ENCODE measurements at places on chromosomes 11 and 22.

- DNase-seq, result peak; percentile 92
Observed at GRCh38 chr11:65095974-65096806, at the start of gene VPS51. TSS of gene VPS51 (plus strand) at chr11:65096214. CDS start at chr11:65096251, 37 bp downstream.

GRCh38 chr11:130706572-130706971 lies 209.7 kb downstream of the SNX19 start:
- no peak for DNase-seq

GRCh38 chr11:74072721-74073120 lies 63.8 kb upstream of the UCP3 start:
- no peak for DNase-seq

GRCh38 chr11:76369406-76369805 lies 11.5 kb downstream of the THAP12 start:
- no peak for DNase-seq

GRCh38 chr22:50527921-50528681 lies 1.7 kb downstream of the TYMP start:
- no peak for DNase-seq
